ENCODE measurements at places on chromosomes 12 and 14.

DNA sequence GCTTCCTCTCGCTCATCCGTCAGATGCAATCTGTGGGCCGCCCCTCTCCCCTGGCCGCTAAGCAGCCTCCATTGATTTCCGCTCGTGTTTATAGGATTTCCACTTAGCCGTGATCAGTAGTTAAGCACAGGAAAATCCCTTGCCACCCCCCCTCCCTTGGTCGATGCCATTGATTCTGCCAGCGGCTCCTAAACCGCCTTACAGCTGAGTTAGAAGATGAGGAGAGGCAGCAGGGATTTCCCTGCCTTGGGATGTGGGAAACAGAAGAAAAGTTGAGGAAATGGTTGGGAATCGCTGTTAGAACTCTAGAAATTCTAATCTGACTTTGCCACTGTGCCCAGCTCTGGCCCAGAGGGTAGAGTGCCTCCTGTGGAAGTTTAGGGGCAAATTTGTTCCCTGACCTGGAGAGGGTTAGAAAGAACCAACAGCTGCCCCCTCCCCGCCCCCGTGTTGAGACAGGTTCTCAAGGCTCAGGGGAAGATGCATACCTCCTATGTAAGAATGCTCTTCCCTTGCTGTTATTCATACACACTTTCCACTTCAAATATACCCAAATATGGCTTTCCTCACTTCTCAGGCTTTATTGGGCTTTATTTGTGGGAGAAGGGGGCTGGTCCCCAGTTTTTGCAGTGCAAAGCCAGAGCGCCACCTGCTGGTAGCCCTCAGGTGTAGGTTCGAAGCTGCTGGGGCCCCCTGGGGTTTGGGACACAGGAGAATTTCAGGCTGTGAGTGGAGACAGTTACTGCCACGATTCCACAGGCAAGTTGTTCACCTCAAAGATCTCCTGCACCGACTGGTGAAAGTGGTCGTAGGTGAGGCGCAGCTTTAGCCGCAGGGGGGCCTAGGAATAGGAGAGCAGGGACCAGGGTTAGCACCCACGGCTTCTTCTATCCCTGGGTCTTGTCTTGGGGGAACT is 3.2 kb downstream of the THTPA start:
- peak; percentile 44 for DNase-seq

DNA sequence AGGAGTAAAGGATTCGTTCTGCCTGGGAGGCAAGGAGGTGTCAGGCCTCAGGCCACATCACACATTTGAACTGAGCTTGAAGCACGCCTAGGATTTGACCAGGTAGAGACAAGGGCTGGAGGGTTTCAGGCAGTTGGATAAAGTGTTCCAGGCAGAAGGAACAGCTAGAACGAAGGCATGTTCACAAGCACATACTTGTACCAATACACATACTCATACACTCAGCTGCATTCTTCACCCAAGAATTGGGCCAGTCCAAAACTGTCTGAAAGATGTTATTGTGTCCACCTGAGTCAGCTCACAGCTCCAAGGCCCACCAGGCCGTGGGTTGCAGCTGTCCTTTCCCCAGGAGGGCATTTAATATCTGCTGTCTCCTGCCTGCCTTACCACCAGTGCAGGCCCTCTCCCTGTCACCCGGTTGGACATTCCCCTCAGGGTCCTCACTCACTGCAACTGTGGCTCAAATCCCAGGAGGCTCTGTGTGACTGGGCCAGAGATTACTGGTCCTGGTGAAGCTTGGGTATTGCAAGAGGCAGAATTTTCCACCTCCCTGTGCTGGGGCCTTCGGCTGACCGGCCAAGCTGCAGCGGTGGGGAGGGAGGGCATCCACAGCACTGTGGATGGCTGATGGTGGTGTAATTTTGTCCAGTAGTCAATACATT is 12.8 kb upstream of the AQP2 start:
- no peak for DNase-seq

DNA sequence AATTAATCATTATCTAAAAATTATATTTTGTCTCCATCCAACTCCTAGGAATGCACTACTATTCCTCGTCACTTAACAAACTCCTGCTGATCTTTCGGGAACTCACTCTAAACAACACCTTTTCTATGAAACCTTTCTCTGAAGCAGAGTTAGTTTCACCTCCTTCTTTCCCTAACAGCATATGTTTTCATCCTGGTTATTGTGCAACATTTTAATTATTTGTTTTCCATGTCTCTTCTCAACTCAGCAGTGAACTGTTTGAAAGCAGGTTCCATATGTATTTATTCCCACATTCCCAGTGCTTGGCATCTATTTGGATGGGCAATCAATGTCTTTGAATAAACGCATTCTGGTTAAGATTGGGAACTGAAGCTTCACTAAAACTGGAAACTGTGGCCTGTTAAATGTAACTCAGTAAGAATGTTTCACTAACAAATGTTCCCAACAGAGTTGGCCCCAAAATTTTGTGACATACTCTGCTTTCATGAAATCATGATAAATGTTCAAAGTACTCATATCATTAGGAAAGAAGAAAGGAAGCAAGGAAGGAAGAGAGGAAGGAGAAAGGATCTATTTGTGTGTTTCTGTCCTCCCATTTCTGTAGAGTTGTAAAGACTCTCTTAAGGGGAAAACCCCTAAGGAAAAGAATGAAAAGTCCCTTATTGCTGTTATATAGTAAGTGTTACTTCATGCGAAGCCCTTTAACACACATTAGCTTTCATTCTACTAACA is 13.9 kb upstream of the LGR5 start:
- no peak for DNase-seq

GRCh38 chr14:97361958-97362357 is 564.8 kb downstream of the VRK1 start:
- no peak for DNase-seq

- no peak for DNase-seq
Observed at GRCh38 chr12:47982311-47982710, 18.9 kb downstream of the TMEM106C start.

Data from nucleus accumbens (tissue), 56 donors.